Omental fat pad (tissue), 4 donors: ENCODE measurements at places on chromosomes 1 and 21. TPM values are rescaled to one million over a fixed set of nuclear protein-coding genes. Genes with fewer than 3 reads are reported as not detected.

Gene HNRNPR
- total RNA-seq = 70.7 TPM

Gene PDZK1IP1
- total RNA-seq = 131 TPM

Gene ACTL8
- not detected for total RNA-seq

Gene CRP
- 0.96 TPM for total RNA-seq

Gene PRR9
- not detected for total RNA-seq

Gene ANKRD34A
- 1.7 TPM for total RNA-seq

Gene RABIF
- total RNA-seq = 5.4 TPM

Gene MYBPH
- total RNA-seq = not detected

Gene FAM72B
- 0.95 TPM for total RNA-seq

Gene F13B
- total RNA-seq = not detected

Gene OR2L5
- total RNA-seq = not detected

Gene GNG4
- 0.56 TPM for total RNA-seq

Gene FAM177B
- not detected for total RNA-seq

Gene FCRL4
- not detected for total RNA-seq

Gene HNRNPCL1
- total RNA-seq = not detected

Gene TRIM58
- 1.4 TPM for total RNA-seq

Gene CATSPERE
- 0.84 TPM for total RNA-seq

Gene LAMB3
- 8.4 TPM for total RNA-seq

Gene LRRC53
- not detected for total RNA-seq

Gene PCP4L1
- 0.63 TPM for total RNA-seq
